ENCODE measurements at places on chromosomes 2 and 18.

DNA sequence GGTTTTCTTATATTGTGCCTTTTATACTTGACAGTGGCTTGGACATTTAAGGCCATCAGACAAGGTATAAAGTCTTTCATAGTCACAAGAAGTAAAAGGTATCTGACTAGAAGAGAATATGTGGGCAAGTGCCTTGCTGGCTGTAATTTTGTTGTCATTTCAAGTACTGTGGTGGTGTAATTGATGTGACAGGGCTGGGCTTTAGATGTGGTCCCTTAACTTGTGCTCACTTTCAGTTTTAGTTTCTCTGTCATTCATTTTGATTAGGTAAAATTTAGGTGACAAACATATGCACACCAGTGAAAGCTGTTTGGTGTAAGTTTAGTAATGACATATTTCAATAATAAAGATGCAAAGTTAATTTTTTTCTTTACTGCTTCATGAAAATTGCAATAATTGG is 31.2 kb upstream of the TBR1 start:
- no peak for DNase-seq

DNA sequence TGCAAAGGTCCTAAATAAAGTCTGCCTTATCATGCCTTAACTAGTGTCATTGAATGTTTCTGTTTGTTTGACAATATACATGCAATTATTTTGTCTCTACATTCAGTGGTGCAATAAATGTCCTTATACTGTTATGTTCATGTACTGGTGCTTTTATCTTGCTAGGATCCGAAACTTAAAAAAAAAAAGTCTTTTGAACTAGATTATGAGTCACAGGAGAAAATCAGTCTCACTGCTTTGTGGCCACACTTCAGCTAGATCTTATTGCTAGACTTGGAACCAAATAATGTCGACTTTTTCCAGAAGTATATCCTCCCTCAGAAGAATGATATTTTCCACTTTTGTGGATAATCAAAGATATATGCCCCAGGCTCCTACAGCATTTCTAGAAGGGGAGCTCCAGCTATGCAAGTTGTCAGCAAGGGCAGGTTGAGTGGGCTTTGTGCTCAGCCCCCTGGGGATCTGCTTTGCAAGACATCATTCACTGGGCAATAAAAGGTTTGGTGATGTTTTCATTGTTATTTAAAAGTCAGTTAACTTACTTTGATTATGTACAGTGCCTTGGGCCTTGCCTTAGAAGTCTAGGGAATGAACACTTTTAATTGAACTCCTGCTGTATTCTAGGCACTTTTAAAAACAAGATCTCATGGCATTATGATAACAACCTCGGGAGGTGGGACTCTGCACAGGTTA is 157.1 kb upstream of the LRRTM1 start:
- no peak for DNase-seq

- DNase-seq, result no peak
Measured at GRCh38 chr18:36947820-36948348, 119.0 kb downstream of the KIAA1328 start.

DNA sequence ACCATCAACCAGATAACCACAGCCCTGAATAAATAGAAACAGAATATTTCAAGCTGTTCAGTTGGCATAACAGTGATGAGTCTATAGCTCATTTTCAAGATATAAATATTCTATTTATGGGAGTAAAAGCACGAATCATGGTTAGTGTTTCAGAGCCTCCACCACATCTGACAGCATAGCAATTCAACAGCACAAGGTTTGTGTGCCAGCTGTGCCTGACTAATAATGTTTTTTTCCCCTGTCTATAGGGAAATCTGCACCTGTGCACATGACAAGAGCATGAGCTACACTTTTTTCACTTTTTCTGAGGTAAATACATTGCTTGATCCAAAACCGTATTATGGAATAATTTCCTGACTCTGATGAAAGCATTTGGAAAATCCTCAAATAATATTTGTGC is 251.3 kb downstream of the RPIA start:
- DNase-seq, result no peak

Data from SIG-M5 (cell line).